CD4-positive, alpha-beta T cell treated with Interleukin-21 for 1 hour (primary cell): ENCODE measurements at places on chromosomes 3 and 15.

DNA sequence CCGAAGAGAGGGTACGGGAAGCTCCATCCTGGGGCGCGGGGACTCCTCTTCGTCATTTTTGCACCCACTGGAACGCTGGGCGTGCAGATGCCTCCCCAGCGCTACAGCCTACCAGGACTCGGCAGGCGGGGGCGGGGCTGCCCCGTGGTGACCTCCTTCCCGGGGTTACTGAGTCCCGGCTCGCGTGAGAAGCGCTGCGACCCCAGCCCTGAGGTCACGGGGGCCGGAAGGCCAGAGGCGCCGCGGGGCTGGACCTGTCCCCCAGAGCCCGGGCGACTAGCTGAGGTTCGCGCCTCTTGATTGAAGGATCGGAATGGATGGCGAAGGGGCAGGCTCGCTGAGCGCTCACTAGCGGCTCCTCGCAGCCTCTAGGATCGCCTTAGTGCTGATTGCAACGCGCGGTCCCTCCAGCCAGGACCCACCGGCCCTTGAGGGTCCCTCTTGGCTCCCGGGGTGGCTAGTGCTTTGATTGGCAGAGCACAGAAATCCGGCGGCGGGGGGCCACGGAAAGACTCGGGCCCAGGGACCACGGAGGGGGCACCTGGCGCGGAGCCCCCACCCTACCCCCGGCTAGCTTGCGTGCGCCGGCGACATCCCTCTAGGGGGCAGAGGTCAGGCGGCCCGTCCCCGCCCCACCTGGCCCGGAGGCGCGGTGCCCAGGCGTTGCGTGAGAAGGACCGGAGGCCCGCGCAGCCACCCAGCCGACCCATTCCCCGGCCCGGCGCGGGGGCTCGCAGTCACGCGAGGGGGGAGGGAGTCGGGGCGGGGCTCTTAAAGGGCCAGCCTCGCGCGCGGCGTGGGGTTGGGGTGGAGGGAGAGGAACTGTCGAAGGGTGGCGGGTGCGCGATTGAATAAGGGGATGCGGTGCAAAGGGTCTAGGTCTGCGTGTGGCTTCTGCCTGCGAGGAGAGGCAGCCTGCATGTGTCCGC is 781 bp upstream of the CYP1A1 start:
- DNase-seq = peak; percentile 31

DNA sequence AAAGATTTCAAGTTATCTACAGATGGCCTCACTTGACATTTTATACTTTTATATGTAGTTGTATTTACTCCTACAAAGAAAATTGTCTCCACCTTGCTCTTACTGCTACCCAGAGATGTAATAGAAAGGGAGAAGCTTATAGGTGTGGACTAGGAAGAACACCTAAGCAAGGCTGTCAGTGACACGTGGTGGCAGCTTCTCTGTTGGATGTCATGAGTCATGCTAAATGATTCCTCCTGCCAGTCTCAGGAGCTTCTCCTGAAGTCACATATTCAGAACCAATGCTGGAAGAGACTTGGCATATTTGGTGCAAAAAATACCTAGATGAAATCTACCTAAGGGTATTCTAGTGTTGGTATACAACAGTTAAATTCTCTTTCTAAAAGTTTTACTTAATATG is 184.7 kb downstream of the LRRC3B start:
- DNase-seq = no peak

DNA sequence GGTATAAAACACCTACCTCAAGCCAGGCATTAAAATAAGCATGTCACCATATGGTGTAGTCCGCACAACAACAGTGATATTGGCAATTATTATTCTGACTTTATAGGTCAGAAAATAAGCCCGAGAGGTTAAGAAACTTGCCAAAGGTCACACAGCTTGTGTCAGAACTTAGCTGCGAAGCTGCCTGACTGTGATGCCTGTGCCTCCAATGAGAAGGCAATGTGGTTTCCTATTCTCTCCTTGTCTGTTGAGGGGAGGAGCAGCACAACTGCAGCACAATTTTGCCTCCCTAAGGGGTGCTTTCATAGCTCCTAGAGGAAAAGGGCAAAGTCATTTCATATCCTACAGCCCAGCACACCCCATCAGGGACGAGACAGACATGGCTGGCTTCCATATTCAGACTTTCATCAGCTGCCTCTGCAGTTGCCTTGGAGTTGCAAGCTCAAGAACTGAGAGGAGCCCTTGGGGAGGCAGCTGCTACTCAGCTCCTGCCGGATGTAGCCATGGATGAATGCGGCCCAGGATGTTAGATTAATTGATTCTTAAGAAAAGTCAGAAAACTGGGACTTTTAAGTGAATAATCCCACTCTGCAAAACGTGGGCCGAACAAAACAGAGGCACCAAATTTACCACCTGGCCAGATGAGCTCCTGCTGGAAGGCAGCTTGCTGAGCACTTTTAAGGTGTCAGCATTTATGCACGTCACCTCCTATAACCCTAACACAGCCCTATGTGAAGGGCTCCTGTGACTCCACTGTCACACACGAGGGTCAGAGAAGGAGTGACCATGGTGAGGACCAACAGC is 38.5 kb downstream of the MYO5C start:
- no peak for DNase-seq

DNA sequence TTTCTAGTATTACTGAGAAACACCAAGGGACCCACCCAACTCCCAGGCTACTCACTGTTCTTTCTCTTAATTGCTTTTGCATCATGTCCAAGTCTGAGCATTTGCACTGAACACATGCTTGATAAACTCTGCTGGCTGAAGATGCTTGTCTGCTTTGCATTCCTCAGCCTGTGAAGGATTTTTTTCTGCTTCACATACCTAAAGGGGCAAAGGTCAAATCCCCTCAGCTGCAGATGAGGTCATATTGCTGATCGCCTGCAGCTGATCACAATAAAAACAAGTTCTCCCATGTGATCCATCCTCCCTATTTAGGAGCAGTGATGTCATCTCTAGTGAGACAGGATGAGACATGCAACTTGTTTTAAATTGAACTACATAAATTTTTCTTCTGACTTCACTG is 84.6 kb upstream of the DCBLD2 start:
- DNase-seq = no peak

- no peak for DNase-seq
Observed at GRCh38 chr3:194246709-194247349, 104.3 kb downstream of the CPN2 start.

DNA sequence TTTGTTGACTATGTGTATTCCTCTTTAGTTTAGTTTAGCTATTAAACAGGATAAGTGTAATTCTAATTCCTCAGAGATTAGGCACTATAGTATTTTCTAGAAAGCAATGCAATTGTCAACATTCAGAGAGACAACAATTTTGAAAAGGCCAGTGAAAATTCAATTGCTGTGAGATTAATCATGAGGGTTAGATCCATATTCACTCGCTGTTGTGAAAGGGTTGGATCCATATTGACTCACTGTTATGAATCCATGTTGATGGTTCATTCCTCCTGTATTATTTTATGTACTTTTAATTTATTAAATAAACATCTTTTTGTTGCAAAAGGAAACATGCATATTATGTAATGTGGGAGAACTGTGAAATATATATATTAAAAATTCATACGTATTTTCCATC is 641 bp downstream of the TRAT1 start:
- peak; percentile 25 for DNase-seq

DNA sequence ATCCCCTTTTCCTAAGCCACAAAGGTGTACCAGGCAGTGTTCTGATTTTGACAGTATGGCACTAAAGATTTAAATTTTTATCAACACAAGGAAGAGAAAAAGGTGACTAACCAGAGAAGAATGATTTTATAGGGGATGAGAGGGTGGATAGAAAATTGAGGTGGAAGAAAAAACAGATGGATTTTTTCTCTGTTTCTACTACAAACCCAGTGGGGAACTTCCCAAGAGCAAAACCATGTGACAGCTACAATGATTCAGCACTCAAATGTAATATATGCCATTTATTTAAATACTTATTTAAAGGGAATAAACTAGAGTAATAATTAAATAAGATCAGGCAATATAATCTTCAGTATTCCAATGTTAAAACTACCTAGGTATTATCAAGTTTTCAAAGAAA is 11.1 kb downstream of the DCUN1D1 start:
- DNase-seq = no peak

- DNase-seq = no peak
Observed at GRCh38 chr3:41276191-41276590, 76.9 kb downstream of the CTNNB1 start.

GRCh38 chr15:82111918-82112317 is 66.1 kb upstream of the MEX3B start:
- no peak for DNase-seq

DNA sequence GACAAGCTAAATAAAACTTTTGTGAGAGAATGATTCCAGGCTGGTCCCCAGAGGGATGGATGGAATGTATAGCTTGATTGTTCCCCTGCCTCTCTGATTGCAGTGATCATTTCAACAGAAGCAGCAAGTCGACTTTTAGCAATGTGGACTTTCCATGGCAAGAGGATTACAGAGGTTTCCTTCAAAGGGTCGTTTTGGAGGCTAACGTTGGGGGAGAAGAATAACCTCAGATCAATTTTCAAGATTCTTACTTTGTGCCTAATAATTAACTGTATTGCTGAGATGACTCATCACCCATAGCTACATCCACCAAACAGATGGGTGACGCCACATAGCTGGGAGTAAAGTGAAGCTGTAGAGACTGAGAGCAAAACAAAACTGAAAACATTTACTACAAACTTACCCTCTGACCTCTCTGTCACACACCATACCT is 79.9 kb downstream of the GTPBP8 start:
- DNase-seq = no peak

GRCh38 chr3:158701420-158702065 is 29.1 kb upstream of the LXN start:
- DNase-seq = no peak

DNA sequence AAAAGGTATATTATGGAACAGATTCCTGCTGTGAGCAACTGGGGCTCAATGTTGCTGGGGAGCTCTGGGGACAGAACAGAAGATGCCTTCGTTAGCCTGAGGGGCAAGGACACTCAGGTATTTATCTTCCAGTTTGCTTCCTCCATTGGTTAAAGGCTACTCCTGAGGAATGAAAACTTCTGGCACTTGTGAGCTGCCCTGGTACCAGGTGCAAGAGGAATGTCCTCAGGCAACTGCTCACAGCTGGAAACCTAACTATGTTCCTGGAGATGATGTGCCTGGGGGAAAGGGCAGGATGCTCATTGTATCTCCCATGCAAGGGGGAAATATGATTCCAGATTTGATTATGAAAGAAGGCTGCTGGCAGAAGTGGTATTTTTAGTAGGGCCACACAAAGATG is 54.0 kb upstream of the BBX start:
- no peak for DNase-seq

GRCh38 chr3:116032176-116032575 is 408.9 kb downstream of the GAP43 start:
- DNase-seq = no peak

GRCh38 chr3:13452490-13453335 is 27.4 kb upstream of the HDAC11 start:
- peak; percentile 73 for DNase-seq
